ENCODE measurements at places on chromosomes 6 and 20. TPM values are rescaled to one million over a fixed set of nuclear protein-coding genes. Genes with fewer than 3 reads are reported as not detected.
A peak's percentile ranks its signal among the peaks of the same experiment; 100 is the strongest.

HLA-DOA gene
- total RNA-seq, result not detected

SMLR1 gene
- total RNA-seq, result not detected

PRND gene
- total RNA-seq, result under 0.01 TPM

MCHR2 gene
- total RNA-seq, result not detected

ULBP2 gene
- total RNA-seq, result 0.79 TPM

SPATS1 gene
- not detected for total RNA-seq

C6orf132 gene
- total RNA-seq, result under 0.01 TPM

GSTA2 gene
- not detected for total RNA-seq

STK38 gene
- 9.5 TPM for total RNA-seq

FNDC1 gene
- total RNA-seq, result not detected

HLA-DQB2 gene
- not detected for total RNA-seq

DNA sequence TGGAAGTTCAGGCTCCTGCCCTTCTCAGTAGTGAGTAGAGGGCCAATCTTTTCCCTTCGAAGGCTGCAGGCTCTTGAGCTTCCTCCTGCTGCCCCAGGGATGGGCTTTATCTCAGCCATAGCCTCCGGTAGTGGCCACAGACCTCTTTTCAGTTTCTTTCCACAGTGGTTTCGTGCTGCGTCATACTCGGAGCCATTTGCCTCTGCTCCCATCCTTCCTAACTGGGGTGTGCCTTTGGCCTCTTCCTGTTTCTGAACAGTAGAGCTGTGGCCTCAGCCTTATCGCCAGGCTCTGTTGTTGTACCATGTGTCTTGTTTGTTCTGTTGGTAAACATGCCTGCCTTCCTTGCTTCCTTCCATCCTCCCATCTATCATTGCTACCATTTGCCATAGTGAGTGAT lies 54.1 kb downstream of the TULP4 start:
- no peak for DNase-seq

- DNase-seq, result no peak
These were observed 477.1 kb upstream of the EYS start for GRCh38 chr6:66184091-66184490.

GRCh38 chr20:53926428-53927028 lies 143.9 kb downstream of the BCAS1 start:
- DNase-seq, result peak; percentile 98

GRCh38 chr6:2507521-2508037 lies 243.1 kb downstream of the MYLK4 start:
- no peak for DNase-seq

DNA sequence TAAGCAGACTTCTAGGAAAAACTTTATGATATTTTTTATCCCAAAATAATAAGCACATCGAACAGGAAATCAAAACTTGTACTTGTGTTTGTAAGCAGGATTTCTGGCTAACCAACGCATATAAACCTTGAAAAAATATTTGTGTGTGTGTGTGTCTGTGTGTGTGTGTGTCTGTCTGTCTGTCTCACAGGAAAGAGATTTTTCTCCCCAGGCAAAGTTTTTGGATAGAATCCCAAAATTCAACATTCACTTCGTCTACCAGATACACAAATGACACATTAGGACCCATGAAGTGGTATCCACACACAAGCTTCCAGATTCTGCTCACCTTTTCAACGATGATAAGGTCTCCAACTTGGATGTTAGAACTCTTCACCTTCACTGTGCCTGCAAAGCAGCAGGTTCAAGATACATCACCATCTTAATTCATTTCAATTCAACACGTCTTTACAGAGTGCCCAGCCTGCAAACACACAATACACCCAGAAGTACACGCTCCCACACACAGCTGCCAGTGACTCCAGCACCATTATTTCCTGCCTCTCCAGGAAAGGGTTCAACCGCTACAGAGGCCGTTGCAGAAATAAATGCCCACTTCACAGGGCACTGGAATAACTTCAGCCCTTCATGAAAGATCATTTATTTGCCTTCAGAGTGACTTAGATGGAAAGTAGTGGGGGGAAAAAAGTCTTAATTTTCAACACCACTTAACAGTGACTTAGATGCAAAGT lies 70.9 kb downstream of the ATP9A start:
- peak; percentile 54 for DNase-seq

- DNase-seq, result peak; percentile 97
These were observed 92.9 kb upstream of the SHLD1 start for GRCh38 chr20:5657190-5657875.

GRCh38 chr20:63268671-63269439 lies 3.8 kb upstream of the ARFGAP1 start:
- DNase-seq, result no peak

GRCh38 chr20:48129345-48129942 lies 344.2 kb upstream of the SULF2 start:
- no peak for DNase-seq

GRCh38 chr6:170027647-170028043 lies 263.2 kb downstream of the DLL1 start:
- no peak for DNase-seq

DNA sequence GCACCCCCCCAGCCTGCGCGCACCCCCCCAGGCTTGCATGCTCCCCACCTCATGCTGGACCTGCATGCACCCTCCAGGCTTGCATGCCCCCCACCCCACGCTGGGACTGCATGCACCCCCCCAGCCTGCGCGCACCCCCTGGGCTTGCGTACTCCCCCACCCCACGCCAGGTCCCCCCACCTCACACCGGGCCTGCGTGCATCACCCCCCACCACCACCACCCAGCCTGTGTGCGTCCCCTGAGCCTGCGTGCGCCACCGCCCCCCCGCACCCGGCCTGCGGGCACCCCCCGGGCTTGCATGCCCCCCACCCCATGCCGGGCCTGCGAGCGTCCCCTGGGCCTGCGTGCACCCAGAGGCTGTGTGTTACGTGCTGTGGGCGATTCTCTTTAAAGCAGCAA lies 61.0 kb upstream of the SLCO4A1 start:
- DNase-seq, result no peak

GRCh38 chr6:169285165-169285564 lies 31.5 kb upstream of the THBS2 start:
- DNase-seq, result no peak

GRCh38 chr6:55875400-55875799 lies at the start of gene BMP5:
BMP5 (minus strand) TSS chr6:55875590; CDS start chr6:55874865, 725 bp downstream.
- DNase-seq, result no peak

DNA sequence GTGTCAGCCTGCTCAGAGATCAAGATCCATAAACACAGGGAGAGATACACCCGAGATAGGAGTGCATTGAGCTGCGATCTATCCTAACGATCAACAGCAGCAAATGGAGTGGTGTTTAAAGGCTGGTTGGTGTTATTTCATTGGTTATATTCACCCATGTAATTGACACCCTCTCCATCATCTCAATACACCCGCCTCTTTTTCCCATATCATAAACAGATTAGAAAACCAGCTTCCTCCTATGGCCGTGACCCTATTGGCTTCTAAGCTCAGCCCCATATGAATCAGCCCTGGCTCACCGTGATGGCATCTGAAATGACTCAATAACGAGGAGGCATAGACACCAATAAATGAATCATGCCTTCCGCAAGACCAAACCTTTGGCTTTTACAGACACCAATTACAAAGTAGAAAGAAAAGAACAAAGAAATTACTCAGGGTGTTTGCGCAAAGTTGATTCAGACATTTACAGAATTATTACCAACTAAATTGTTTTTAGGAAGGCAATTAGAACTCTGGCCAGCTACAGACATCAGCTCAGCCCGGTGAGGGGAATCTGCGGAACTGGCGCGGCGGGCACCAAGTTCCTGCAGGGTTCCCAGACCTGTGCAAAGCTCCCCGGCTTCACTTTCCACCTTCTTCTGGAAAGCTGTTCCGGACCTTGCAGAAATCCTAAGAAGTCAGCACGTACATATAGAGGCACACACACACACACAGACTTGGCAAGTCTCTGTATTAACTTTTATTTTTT lies 11.5 kb downstream of the PMEPA1 start:
- DNase-seq, result peak; percentile 77

- no peak for DNase-seq
These were observed 68.4 kb upstream of the PHIP start for GRCh38 chr6:79146421-79146820.

DNA sequence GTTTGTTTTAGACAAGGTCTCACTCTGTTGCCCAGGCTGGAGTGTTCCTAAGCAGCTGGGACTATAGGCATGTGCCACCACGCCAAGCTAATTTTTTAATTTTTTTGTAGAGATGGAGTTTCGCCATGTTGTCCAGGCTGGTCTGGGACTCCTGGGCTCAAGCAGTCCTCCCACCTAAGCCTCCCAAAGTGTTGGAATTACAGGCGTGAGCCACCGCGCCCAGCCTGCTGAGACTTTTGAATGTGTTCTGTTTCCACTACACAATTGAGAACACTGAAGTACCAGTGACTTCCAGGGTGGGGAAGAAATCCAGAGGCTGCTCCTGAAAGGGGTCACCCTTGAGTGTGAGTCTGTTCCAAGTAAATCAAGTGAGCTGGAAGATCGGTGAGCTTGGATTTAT lies 81.3 kb upstream of the ARMC2 start:
- DNase-seq, result no peak

DNA sequence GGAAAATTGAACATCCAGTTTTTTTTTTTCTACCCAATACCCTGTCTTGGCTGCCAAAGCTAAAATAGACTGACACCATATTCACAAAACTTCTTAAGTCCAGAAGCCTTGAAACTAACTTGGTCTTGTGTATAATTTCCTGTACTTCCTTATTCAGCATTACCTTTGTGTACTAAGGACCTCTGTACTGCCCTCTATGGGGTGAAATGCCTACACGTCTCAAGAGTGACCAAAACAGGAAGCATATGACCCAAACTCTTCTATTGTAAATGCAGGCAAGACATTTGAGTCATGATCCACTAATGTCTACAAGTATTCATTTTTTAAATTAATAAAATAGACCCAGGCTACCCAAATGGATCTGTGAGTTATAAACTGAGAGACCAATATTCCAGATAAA lies 50.4 kb downstream of the HMGCLL1 start:
- no peak for DNase-seq

DNA sequence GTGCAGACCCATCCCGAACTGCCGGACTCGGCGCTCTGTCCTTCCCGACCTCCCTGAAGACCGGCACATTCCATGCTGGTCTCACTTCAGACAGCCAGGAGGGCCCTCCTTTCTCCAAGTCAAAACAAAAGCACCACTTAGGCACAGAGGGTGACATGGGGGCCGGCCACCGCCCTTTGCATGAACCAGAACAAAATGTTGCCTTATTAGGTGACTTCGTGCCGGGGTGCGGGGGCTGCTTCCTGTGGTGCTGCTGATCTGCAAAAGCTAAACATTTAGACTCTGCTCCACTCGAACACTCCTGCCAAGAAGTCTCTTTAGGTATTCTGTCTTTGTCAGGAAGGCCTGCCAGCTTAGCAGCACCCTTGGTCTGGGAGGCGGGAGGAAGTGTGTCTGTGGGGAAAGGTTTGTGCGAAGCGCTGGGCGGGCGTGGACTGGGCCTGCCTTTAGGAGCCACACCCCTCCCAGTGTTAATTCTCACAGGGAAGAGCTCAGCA lies 133.8 kb downstream of the SMOC2 start:
- no peak for DNase-seq

Data from lung microvascular endothelial cell (primary cell).